ENCODE measurements at places on chromosomes 3 and 15.

GRCh38 chr3:98985431-98985830, 83.9 kb upstream of the DCBLD2 start:
- DNase-seq: no peak

- DNase-seq: no peak
Observed at GRCh38 chr3:53109891-53110771, 20.1 kb downstream of the RFT1 start.

GRCh38 chr3:60274098-60274497, 977.2 kb downstream of the FHIT start:
- DNase-seq: no peak

DNA sequence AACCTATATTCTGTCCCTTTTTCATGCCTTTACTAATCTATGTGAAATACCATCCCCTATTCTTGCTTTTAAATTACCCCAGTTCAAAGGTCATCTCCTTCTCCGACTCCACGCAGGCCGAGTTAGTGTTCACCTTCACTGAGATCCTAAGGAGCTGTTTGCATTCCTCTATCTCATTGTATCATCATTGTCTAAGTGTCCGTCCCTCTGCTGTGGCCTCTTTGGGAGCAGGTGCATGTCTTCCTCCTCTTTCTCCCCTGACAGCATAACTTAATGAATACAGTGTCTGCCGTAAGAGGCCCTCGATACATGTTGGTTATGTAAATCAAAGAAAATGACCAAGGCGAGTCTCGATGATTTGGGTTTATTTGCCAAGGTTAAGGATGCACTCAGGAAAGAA, 4.9 kb upstream of the PPP1R2 start:
- no peak for DNase-seq

DNA sequence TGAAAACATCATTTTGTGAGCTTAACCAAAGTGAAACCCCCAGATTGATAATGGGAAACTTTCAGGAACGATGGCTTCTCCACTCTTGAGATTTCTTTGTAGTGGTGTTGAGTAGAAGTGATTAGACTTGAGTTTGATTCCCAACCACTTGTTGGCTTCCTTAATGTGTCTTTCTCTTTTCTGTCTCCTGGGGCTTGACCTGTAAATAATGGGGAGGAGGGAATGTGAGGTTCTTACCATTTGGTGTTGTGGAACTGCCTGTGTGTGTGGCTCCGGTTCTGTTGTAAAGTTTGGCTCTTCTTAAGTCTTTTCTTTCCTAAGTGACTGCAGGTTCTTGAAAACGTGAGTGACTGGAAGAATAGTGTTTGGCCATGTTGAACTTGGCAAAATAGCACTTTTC, 2.7 kb downstream of the CDV3 start:
- no peak for DNase-seq

GRCh38 chr3:156812521-156813335, 13.4 kb upstream of the LEKR1 start:
- DNase-seq: peak; percentile 99

- no peak for DNase-seq
Observed at GRCh38 chr15:40279437-40280141, 3.3 kb downstream of the ANKRD63 start.

DNA sequence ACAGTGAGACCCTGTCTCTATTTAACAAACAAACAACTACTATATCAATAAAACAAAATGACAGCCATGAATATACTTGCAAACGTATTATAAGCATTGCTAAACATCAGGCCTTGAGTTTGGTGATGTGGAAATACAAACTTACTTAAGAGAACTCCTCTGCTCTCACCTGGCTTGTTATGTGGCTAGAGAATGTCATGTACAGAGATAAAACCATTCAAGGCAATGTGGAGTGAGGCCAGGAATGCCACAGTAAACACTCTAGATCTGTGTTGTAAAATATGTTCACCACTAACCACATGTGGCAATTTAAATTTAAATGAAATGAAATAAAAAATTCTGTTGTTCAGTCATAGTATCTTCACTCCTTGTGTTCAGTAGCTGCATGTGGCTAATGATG, 22.7 kb upstream of the RARB start:
- no peak for DNase-seq

- DNase-seq: no peak
Observed at GRCh38 chr3:42276141-42277132, 10.5 kb upstream of the CCK start.

GRCh38 chr3:187210545-187211327, 13.4 kb downstream of the RTP1 start:
- DNase-seq: no peak

DNA sequence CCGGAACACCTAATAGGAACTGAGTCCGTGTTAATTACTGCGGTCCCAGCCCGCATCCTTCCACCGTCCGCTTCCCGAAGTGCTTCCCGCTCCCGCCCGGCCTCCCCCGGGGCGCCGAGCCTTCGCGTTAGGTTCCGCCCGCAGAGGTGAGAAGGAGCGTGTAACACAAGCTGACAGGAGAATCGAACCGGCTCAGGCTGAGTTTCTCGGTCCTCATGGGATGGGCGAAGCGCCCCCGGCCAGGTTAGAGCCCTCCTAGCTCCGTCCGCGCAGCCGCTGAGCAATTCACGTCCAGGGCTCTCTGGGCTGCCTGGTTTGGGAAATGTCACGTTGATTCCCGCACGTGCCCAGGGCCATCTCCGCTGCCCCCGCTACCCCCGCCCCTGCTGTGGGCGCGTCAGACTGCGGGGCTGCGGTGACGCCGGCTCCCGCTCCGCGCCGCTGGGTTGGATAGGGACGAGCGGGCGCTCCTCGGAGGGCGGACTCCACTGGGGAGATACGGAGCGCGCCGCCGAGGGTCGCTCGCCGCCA, 954 bp downstream of the CLDN11 start:
- DNase-seq: no peak

DNA sequence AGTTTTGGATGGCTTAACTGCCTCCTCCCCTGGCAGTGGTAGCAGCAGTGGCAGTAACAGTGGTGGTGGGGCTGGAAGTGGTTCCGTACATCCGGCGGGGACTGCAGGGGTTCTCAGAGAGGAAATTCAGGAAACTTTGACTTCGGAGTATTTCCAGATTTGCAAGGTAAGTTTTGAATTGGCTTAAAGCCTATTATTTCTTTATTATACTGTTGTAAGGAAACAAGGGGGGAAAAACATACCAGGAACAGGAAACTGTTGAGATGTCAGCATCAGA, 1.5 kb downstream of the STXBP5L start:
- no peak for DNase-seq

DNA sequence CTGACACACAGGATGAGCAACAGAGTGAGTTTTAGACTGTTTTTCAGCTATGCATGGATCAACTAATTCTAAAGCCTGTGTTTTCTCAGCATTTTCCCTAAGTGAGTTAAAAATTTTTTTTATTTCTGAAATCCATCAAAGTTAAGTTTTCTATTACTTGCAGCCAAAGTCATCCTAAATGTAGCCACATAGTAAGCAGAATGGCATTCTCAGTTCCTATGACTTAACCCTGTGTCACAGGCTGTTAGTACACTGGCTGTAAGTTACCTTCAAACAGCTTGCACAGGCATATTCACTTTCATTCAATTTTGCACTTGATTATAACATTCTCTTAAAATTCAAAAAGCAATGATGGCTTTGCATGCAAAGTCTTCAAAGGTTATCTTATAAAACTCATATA, 368.2 kb downstream of the OCA2 start:
- DNase-seq: no peak

DNA sequence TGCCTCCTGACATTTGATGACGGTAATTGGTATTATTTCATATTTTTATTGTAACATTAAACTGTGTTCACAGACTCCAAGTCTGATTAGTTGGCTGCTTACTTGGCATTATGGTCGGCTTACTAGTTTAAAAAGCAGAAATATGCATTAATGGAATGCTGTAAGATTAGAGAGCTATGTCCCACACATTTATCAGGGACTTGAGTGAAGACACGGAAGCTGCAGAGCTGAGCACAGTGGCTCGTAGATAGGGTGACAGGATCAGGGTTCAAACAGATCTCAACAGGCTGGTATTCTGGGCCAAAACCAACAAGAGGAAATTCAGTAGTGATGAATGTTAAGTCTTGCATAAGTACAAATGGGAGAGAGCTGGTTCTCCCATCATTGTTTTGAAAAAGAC, 113.8 kb downstream of the ADAMTSL3 start:
- no peak for DNase-seq

DNA sequence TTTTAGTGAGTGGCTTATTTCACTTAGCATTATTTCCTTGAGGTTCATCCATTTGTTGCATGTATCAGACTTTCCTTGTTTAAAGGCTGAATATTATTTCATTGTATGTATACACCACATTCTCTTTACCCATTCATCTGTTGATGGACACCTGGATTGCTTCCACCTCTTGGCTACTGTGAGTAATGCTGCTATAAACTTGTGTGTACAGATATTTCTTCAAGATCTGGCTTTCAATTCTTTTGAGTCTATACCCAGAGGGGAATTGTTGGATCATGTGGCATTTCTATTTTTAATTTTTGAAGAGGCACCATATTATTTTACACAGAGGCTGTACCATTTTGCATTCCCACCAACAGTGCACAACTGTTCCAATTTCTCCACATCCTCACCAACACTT, 313.5 kb downstream of the RPLP1 start:
- DNase-seq: no peak

DNA sequence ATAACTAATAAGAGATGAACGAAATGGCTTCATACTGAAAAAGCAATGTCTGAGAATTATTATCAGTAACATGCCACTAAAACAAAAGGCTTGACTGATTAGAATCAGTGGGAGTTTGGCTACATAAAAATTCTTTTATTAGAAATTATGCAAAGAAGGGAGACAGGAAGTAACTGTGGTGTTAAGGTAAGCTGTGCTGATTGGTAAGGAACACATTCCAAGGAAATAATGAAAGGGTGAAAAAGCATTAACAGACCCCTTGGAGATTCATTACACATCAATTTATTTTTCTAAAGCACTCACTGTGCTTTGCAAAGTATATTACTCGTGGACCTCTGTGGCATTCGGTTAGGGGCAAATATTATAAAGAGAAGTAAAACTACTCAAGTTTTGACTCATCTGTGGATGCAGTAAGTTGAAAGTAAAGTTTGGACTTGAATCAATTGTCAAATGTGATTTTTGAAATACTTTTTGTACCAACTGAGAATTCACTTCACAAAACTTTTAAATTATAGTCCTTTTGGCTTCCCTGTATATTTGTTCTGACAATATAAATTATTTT, 176.1 kb upstream of the ZPLD1 start:
- no peak for DNase-seq

- no peak for DNase-seq
Observed at GRCh38 chr15:60591496-60592370, 112.8 kb upstream of the ICE2 start.

GRCh38 chr3:175222356-175222755, 363.2 kb downstream of the NAALADL2 start:
- no peak for DNase-seq

DNA sequence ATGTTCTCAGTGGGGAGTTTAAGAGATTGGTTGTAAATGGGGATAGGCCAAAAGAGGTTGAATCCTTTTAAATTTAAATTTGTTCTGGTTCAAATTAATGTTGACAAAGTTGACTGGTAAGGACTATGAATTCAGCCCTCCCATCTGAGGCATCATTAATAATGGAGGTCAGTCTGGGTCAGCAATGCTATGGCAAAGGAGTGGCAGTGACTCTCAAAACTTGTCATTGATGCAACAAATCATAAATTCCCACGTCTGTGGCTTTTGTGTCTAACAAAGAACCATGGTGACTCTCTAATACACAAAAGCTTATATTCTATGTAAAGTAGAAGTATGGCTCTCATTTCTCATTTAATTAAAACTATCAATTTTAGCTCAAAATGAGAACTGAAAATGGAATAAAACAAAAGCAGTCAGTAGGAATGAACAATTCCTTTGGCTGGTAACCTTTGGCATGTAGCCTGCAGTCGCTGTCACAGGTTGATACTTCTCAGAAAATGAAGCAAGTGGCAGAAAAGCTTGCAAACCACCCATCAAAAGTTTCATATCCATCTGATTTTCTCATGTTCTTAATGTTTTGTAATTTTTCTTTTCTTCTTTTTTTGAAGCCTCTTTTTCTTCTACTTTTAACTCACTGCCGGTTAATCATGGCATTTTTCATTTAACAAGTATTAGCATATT, 12.2 kb upstream of the ZBED2 start:
- no peak for DNase-seq

DNA sequence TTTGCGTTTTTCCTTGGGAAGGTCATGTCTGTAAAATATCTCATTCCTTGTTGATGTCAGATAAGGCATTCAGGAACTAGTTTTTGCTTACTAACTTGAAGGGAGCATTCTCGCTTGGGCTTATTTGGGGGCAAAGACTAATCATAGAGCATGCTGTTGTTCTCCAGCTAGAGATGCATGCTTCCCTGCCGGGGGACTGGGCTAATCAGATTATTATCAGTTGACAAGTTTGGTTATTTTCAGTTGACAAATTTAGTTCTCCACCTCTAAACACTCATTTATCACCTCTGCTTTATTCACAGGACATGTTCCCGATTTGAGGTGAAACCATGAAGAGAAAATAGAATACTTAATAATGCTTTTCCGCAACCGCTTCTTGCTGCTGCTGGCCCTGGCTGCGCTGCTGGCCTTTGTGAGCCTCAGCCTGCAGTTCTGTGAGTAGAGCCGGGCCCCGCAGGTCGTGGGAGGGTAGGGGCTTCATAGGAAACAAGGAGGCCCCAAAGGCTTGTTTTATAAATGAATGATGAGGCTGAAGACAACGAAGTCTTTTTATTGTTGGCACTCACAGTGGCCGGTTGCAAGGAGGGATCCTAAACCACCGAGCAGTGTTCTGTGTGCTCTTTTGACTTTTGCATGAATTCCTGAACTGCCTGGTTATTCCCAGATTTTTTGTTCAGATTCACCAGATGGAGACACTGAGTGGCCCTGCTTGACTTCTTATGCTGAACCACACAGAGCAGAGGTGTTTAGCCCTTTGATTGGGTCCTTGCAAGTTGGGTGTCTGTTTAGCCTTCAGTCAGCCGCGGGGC, 28.4 kb downstream of the PXYLP1 start:
- DNase-seq: no peak

DNA sequence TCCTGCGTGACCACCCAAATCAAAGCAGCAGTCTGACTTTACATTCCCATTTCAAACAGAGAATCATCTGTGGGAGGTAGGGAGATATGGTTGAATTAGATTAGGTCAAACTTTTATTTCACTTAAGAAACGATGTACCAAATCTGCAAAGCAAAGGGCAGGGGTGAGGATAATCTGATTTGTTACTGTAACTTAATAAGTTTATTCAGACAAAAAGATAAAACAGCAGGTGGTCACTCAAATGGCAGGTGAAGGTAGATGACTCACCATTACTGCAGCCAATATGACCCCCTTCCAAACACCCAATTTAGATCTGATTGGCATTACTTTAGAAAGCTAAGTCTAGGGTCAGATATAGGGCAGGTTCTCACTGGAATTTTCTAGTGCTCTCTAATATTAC, 651.0 kb upstream of the NAALADL2 start:
- DNase-seq: no peak
